ENCODE measurements at places on chromosomes 1 and 21.
A peak's percentile ranks its signal among the peaks of the same experiment; 100 is the strongest.

- no peak for DNase-seq
These were observed 1.5 kb upstream of the DNAJB4 start for GRCh38 chr1:78003070-78003746.

DNA sequence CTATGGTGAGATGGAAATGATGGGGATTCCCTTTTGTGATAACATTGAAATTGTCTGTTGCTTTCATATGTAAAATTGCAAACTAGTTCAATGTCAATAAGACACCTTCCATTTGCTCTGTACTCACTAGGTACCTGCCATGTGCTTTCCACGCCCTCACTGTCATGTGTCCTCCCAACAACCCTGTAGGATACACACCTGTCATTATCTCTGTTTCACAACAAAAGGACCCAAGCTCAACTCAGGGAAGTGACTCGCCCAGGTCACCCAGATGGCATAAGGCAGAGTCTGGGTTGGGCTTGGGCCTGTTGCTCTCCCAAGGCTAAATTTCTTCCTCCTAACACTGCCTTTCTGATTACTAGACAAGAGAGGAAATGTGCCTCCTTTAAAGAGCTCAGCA, 45.3 kb upstream of the MCOLN3 start:
- DNase-seq: no peak

GRCh38 chr21:32312976-32313375, 14.3 kb downstream of the MRAP start:
- no peak for DNase-seq

DNA sequence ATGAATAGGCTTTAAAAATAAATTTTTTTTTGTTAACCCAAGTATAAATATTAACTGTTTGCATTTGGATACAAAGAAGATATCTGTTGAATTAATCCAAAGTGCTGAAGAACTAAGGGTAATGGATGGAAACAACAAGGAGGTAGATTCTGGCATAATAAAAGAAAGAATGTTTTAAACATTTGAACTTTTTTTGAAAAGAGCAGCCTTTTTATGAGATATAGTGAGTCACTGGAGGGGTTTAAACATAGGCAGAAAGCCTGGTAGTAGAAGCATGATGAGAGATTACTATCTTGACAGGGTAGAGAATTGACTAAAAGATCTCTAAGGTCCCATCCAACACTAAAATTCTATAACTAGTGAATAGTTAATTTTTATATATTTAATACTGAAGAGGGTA, 2.7 kb downstream of the MIER1 start:
- DNase-seq: no peak

DNA sequence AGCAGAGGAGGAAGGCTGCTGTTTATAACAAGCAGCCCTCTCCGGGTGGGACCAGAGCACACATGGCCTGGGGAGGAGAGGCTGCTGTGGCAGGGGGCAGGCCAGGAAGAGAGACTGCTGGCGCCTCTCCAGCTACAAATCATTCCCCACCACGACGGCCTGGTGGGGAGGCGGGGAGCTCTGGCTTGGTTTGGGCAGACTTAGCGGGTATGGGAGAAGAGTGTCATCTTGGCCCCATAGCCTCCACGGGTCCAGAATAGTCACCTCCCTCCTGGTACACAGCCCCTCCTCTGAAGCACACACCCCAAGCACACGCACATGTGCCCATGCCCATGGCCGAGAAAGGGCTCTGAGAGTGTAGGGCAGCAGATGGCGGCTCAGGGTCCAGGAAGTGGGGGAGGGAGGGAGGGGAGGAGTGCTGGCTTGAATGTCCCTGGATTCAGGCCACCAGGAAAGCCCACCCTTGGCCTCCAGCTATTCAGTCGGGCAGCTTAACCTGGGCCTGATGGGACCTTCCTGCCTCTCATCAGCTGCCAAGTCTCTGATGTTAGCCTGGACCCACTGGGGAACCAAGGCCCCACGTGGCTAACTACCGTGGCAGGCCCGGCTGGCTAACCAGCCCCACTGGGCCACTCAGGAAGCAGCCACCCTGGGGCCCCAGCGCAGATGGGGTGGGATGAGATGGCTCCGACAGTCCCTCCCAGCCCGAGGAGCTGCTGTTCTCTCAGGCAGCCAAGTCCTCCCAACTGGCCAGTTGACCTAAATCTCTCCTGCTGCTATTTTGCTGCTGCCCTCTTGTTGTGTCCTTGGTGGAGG, 10.9 kb downstream of the LRP8 start:
- no peak for DNase-seq

GRCh38 chr21:43866659-43867331, 1.8 kb downstream of the AGPAT3 start:
- no peak for DNase-seq

- no peak for DNase-seq
These were observed 2.1 kb upstream of the TNFRSF14 start for GRCh38 chr1:2553871-2554620.

DNA sequence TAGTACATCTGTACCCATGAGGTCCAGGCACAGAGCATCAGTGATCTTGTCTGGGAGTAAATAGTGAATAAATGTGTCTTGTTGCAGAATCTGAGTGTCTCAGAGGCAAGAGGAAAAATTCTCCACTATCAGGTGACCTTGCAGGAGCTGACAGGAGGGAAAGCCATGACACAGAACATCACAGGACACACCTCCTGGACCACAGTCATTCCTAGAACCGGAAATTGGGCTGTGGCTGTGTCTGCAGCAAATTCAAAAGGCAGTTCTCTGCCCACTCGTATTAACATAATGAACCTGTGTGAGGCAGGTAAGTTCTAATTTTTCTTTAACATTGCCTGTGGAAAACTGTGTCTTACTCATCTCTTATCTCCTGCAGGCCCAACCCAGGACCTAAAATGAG, 43.1 kb downstream of the IL12RB2 start:
- no peak for DNase-seq

DNA sequence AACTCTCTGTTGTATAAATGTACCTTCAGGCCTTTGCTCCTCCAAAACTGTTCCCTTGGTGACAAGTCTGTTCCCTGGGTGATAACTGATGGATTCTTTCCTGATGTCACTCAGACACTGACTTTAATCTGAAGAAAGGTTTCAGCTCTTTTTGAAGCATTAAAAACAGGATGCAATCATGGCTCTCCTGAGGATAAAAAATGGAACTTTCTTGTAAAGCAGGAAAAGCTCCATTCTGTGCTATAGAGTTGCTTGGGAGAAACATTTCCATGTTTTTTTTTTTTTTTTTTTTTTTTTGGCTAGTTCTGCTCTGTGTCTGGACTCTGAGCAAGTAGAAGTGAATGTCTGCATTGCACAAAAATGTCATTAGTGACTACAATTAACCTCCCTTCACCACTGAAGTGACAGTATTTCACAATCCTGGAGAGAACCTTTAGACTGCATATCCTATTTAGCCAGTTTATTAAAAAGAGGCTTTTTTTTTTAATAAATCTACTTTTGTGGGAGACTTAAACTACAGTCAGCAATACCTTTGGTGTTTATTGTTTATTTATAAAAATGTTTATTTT, 101.7 kb upstream of the PRMT6 start:
- DNase-seq: no peak

GRCh38 chr1:101081496-101082488, 56.2 kb upstream of the DPH5 start:
- no peak for DNase-seq

DNA sequence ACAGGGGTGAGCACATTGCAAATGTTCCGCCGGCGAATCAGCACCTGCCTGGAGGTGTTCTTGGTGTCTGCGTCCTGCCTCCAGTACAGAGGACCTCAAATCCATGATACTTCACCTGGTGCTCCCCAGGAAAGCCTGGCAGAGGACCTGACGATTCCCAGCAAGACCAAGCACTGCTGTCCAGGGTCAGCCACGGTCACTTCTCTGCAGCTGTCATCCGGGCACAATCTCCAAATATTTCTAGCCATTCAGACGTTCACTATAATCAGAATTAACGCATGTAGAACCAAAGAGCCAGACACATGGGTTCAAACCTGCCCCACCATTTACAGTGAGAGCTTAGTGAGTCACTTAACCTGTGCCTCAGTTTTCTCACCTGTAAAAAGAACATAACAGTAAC, 74.5 kb downstream of the CLIC6 start:
- DNase-seq: no peak

- DNase-seq: no peak
These were observed 217.4 kb upstream of the KCNK2 start for GRCh38 chr1:214864896-214865688.

DNA sequence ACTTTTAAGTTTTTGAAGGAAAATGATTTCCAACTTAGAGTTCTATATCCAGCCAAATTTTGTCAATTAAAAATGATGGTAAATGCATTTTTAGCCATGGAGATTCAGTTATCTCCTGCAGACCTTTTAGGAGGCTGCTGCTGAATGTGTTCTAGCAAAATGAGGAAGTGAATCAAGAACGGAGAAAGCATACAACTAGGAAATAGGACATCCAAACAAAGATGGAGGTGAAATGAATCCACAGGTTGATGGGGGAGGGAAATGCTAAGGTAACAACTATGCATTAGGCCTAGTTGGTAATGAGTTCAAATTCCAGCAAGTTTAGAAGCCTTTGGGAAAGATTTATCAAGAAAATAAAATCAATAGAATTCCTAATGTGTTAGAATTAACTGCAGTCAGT, 80.5 kb downstream of the FNBP1L start:
- no peak for DNase-seq

GRCh38 chr1:59379371-59379728, 82.5 kb downstream of the FGGY start:
- DNase-seq: no peak

- DNase-seq: no peak
These were observed 88.7 kb downstream of the CD247 start for GRCh38 chr1:167429612-167430011.

GRCh38 chr21:35195232-35195631, 146.1 kb upstream of the RUNX1 start:
- DNase-seq: no peak

DNA sequence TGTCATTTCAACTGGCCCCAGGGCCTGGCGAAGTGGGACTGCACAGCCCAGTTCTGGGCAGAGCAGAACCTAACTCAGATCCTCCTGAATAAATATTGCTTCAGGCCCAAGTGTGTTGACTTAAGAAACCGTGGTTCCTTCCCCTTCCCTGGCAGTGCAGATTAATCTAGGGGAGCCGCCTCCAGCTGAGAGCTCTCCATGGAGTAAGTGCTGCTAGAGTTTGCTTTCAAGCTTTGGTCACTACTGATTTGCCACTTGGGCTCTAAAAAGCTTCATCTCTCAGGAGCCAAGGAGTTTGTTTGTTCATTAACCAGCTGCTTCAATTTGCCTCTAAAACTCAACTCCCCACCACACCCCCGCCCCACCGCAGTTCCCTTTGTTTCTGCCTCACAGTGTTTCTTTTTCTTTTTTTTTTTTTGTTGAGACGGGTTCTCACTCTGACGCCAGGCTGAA, 112.1 kb downstream of the DTL start:
- DNase-seq: peak; percentile 90

GRCh38 chr1:156074661-156075060, 7.6 kb downstream of the MEX3A start:
- DNase-seq: no peak

DNA sequence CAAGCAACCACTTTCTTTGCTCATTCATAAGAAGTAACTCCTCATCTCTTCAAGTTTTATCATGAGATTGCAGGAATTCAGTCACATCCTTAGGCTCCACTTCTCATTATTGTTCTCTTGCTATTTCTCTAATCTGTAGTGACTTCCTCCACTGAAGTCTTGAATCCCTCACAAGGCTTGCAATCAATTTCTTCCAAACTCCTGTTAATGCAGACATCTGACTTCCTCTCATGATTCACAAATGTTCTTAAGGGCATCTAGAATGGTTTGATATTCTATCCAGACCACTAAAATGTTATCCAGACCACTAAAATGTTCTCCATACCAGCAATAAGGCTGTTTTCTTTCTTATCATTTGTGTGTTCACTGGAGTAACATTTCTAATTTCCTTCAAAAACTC, 528.1 kb downstream of the DPYD start:
- no peak for DNase-seq

DNA sequence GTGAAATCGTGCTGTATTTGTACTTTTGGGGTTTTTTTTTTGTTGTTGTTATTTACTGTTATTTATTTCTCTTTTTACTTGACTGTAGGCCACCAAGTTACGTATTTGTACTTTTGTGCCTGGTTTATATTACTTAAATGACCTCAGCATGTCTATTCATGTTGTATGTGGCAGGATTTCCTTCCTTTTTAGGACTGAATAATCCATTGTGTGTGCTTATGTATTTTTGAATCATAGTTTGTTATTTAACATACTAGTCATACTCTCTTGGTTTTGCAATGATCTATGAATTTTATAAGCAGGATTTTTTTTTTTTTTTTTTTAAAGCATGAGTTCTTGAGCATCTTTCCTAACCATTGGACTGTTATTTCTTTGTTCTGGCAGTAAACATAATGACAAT, 51.2 kb downstream of the RNF2 start:
- no peak for DNase-seq

GRCh38 chr1:68281946-68282615, 49.8 kb upstream of the WLS start:
- DNase-seq: no peak

- peak; percentile 72 for DNase-seq
These were observed 96.3 kb upstream of the ST6GALNAC5 start for GRCh38 chr1:76770979-76771378.

- no peak for DNase-seq
These were observed 4.7 kb downstream of the FMOD start for GRCh38 chr1:203346060-203346768.

GRCh38 chr1:161738627-161739287, 10.8 kb upstream of the DUSP12 start:
- peak; percentile 20 for DNase-seq

- no peak for DNase-seq
These were observed 37.5 kb upstream of the KCNA10 start for GRCh38 chr1:110556471-110556807.

GRCh38 chr1:111466480-111466879, 7.3 kb upstream of the C1orf162 start:
- no peak for DNase-seq

- DNase-seq: no peak
These were observed 466 bp downstream of the PEX10 start for GRCh38 chr1:2411801-2412394.

DNA sequence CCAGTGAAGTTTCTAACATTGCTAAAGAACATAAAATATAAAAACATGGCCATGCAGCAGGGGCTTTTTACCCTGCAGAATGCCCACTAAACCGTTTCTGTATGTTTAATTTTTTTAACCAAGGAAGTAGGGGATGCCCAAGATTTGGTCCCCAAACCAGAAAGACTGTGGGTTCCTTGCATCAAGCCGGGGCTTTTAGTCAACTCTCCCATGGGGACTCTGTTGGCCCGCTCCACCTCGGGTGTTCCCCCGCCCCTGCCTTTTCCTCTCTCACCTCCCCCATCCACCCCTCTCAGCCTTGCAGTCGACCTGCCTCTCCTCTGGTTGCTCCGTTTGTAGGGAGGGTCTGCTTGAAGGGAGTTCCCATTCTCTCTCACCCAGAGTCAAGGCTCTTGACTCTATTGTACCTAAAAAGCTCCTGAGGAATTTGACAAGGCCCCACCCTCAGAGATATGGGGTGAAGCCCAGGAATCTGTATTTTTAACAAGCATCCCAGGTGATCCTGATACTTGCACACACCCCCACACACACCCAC, 117.5 kb downstream of the TOMM20 start:
- no peak for DNase-seq

- no peak for DNase-seq
These were observed 20.8 kb downstream of the TNNT2 start for GRCh38 chr1:201356701-201357100.

GRCh38 chr1:15283526-15283925, 36.5 kb downstream of the FHAD1 start:
- no peak for DNase-seq

Data from thyroid gland (tissue), 4 donors.